ENCODE measurements at places on chromosomes 16 and 17.

DNA sequence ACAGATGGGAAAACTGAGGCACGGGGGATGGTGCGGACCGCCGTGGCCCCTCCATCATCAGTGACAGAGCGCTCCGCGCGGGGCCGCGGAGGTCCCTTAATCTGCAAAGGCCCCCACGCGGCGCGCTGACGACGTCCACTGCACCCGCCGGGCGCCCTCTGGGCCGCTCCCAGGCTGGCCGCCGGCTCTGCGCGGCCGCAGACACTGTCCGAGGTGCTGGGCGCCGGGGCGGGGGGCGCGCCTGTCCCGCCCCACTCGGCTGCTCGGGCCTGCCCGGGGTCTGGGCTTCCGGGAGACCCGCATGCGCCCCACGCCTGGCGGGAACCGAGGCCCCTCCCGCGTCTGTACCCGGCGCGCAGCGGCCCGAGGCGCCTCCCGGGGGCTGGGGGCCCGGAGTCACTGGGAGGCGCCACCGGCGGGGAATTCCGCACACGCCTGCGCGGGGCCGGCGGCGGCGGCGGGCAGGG, 550 bp upstream of the RNF213 start:
- DNase-seq: peak; percentile 55

GRCh38 chr17:30263552-30264333, 28.0 kb downstream of the BLMH start:
- no peak for DNase-seq

GRCh38 chr17:40121181-40122135, at the start of gene MSL1:
Gene MSL1, plus strand, starts transcription at chr17:40121971. Its CDS starts 642 bp downstream, at chr17:40122613.
- DNase-seq: peak; percentile 83

GRCh38 chr17:8285270-8286181, 2.9 kb upstream of the RANGRF start:
- no peak for DNase-seq

GRCh38 chr16:55056585-55057401, 126.1 kb downstream of the IRX5 start:
- DNase-seq: peak; percentile 50

GRCh38 chr16:87608400-87608985, 6.2 kb downstream of the JPH3 start:
- DNase-seq: peak; percentile 80

- DNase-seq: peak; percentile 48
These were observed 30.8 kb downstream of the AXIN2 start for GRCh38 chr17:65530523-65531255.

GRCh38 chr17:81878294-81878693, 7.2 kb upstream of the ARHGDIA start:
- no peak for DNase-seq

- DNase-seq: no peak
These were observed 164.5 kb downstream of the PRKCA start for GRCh38 chr17:66466840-66467367.

GRCh38 chr17:17365476-17366110, 62.4 kb downstream of the NT5M start:
- DNase-seq: no peak

DNA sequence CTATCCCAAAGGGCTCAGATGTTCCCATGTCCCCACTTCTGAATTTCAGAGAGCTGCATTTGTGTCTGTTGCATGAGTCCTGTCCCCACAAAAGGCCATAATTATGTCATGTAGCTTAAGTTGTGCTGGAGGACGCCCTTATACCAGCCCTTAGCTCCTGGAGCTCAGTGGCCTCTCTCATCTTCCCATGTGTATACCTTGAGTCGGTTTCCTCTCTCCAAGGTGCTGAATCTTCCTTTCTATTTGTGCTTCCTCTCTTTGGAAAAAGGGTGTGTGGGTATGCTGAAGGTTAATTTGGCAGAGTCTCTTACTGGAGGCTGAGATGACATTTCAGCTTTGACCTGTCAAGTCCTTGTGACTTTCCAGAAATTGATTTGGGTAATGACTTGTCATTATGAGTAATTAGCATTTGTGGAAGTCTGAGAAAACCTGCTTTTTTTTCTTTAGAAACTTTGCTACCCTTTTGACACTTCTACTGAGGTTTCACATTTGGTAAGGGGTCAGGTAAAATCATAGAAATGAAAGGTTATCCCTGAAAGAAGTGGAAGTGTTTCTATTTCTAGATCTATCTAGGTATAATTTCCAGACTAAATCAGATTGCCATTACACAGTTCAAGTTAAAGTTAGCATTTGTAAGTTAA, 185.4 kb downstream of the ABCC12 start:
- peak; percentile 24 for DNase-seq

GRCh38 chr17:58253082-58253481, 14.7 kb downstream of the LPO start:
- DNase-seq: no peak

GRCh38 chr17:59534583-59534982, 30.8 kb upstream of the DHX40 start:
- no peak for DNase-seq

- DNase-seq: no peak
These were observed 3.9 kb upstream of the HOXB5 start for GRCh38 chr17:48597528-48597777.

DNA sequence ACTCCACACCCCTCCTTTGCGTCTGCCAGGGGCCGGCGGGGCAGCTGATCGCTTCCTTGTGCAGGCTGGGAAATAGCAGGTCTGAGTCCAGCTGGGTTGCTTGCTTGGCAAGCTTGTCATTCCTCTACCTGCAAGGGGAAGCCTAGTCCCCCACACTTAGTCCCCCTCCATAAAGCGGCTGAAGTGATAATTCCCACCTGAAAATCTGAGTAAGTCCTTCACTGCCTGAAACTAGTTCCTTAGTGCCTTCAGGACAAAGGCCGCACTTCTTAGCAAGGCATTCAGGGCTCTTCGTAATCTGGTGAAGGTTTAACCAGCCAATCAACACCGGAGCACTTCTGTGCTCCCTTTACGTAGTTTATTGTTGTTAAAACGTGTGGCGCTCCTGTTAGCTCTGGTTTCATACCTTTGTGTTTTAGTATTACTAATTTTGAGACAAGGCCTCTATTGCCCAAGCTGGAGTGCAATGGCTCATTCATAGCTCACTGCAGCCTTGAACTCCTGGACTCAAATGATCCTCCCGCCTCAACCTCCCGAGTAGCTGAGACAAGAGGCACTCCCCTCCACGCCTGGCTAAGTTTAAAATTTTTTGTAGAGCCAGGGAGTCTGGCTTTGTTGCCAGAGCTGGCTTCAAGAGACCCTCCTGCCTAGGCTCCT, 817 bp downstream of the PSKH1 start:
- no peak for DNase-seq

DNA sequence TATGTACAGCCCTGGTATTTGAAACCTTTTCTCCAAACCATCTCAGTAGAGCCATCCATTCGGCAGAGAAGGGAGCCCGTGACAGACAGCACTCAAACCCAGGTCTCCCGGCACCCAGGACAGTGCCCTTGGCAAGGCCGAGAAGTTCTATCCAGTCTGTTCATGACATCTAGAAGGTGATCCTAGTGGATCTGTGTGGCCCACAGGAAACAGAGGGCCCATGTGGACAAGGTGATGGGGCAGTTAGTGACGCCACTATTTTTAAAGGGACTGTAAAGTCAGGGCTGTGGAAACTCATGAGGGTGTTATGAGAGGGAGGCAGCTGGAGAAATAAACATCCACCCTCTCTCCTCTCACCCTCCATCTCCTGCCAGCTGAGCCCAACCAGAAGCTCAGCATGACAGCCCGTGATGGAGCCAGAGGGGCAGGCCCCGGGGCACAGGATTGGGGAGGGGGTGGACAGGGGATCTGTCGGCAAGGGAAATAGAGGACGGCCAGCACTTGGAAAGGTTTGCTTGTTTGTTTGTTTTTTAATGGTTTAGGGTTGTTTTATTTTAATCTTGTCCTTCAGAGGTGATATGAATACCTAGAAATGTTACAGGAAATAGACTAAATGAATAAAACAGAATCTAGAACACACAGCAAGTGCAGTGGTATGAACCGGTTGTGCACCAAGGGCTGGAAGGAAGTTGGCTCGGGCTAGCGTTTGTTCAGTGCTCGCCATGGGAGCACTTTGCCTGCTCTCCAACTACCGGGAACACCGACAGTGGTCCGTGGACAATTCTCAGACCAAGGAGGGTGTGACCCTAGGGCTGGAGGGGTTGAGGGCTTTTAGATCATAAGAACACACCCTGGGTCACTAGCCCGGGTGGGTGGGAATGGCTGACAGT, 17.1 kb downstream of the MYLK3 start:
- no peak for DNase-seq

GRCh38 chr17:45104029-45104428, 28.3 kb downstream of the PLCD3 start:
- DNase-seq: no peak

- no peak for DNase-seq
These were observed 6.0 kb downstream of the HAGHL start for GRCh38 chr16:732936-733335.

GRCh38 chr16:53541326-53541725, 38.3 kb upstream of the AKTIP start:
- DNase-seq: no peak
